Right lobe of liver (tissue), 6 donors: ENCODE measurements at places on chromosomes 7 and 10.

DNA sequence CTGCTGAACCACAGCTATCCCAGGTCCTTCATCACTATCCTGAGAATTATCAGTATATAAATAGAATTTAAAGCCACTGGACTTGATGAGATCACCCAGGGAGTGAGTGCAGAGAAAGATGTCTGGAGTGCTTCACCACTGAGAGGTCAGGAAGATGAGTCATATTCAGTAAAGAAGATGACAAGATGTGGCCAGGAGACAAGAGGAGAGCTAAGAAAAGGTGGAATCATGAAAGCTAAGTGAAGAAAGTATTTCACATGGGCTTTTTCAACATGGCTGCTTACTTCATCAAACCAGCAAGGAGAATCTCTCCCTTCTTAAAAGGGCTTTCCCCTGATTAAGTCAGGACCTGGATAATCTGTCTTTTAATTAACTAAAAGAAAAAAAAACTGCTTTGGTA, 9.1 kb upstream of the PRKAR2B start:
- H3K36me3 ChIP-seq: no peaks in the 10 kb centered on the region
- no peak for DNase-seq
- H3K27me3 ChIP-seq: no peaks in the 10 kb centered on the region
- H3K27ac ChIP-seq: no peak overlapping the region

DNA sequence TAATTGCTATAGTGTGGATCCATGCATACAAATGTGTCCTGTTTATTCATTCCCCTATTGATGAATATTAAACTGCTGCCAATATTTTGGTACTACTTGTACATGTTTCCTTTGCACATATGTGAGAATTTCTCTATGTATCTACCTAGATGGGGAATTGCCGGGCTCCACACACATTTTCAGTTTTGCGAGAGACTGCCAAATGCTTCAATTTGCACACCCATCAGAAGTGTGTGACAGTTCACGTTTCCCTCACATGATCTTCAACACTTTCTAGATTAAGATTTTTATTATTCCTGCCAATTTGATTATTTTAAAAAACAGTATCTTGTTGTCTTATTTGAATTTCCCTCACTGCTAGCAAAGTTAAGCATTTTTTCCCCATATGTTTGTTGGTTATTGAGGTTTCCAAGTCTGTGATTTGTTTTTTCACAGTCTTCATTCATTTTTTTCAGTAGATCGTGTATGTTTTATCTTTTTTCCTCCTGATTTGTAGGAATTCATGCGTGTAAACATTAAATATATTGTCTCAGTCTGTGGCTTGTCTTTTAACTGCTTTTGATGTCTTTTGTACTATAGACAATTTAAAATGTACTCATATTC, 2.4 kb upstream of the KLF14 start:
- H3K27ac ChIP-seq: no peak overlapping the region
- H3K27me3 ChIP-seq: peaks cover 29% of the 10 kb centered on the region
- no peaks in the 10 kb centered on the region for H3K36me3 ChIP-seq
- no peaks in the 10 kb centered on the region for H3K4me1 ChIP-seq
- H3K4me3 ChIP-seq: no peak overlapping the region
- DNase-seq: no peak

- H3K4me1 ChIP-seq: no peaks in the 10 kb centered on the region
- H3K27me3 ChIP-seq: no peaks in the 10 kb centered on the region
- H3K27ac ChIP-seq: no peak overlapping the region
- no peaks in the 10 kb centered on the region for H3K36me3 ChIP-seq
Measured at GRCh38 chr10:1594372-1595241, 142.7 kb downstream of the ADARB2 start.

- peaks cover 7% of the 10 kb centered on the region for H3K36me3 ChIP-seq
- no peaks in the 10 kb centered on the region for H3K4me1 ChIP-seq
- DNase-seq: no peak
- no peak overlapping the region for H3K4me3 ChIP-seq
- no peaks in the 10 kb centered on the region for H3K27me3 ChIP-seq
- no peak overlapping the region for H3K27ac ChIP-seq
Measured at GRCh38 chr10:74133923-74134820, 16.5 kb downstream of the AP3M1 start.

DNA sequence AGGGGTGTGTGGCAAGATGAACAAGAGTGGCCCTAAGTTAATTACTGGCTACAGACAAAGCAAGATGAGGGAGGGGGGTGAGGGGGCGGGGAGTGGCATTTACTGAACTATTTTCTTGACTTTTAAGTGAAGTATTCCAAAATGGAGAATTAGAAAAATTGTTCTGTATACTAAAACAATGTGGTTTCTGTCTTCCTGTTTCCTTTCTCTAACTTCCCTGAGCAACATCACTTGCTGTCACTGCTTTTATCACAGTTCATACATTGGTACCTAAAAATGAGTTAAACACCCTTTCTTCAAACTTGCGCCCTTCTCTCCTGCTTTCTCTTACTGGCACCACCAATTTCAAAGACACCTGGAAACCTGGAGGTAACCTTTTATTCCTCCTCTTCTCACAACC, 21.6 kb downstream of the PDZD8 start:
- no peaks in the 10 kb centered on the region for H3K4me1 ChIP-seq
- no peaks in the 10 kb centered on the region for H3K27me3 ChIP-seq
- no peak for DNase-seq
- no peaks in the 10 kb centered on the region for H3K36me3 ChIP-seq
- H3K27ac ChIP-seq: no peak overlapping the region

GRCh38 chr10:132489053-132489703, 48.4 kb upstream of the INPP5A start:
- H3K4me1 ChIP-seq: no peaks in the 10 kb centered on the region
- peak; percentile 43 for DNase-seq
- no peaks in the 10 kb centered on the region for H3K36me3 ChIP-seq
- H3K27me3 ChIP-seq: no peaks in the 10 kb centered on the region
- no peak overlapping the region for H3K27ac ChIP-seq

DNA sequence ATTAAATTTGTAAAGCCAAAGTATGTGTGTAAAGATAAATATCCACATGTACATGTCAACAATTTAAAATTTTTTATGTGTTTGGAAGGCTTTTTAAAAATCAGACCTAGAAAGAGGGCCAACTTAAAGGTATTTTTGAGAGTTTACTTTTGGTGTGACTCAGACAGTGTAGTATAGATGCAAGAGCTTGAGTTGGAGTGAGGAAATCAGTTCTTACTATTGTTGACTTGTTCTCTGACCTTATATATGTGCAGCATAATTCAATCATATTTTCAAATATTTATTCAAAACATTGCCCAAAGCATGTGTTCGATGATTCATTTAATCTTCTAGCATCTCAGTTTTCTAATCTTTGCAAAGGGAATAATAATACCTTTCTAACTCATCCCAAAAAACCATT, 243.7 kb upstream of the PRKCQ start:
- no peaks in the 10 kb centered on the region for H3K4me1 ChIP-seq
- H3K36me3 ChIP-seq: no peaks in the 10 kb centered on the region
- H3K27ac ChIP-seq: no peak overlapping the region
- no peak overlapping the region for H3K4me3 ChIP-seq
- no peak for DNase-seq

- H3K36me3 ChIP-seq: no peaks in the 10 kb centered on the region
- DNase-seq: no peak
- H3K27ac ChIP-seq: no peak overlapping the region
- H3K4me3 ChIP-seq: no peak overlapping the region
Measured at GRCh38 chr10:15361131-15361530, 10.0 kb downstream of the FAM171A1 start.

DNA sequence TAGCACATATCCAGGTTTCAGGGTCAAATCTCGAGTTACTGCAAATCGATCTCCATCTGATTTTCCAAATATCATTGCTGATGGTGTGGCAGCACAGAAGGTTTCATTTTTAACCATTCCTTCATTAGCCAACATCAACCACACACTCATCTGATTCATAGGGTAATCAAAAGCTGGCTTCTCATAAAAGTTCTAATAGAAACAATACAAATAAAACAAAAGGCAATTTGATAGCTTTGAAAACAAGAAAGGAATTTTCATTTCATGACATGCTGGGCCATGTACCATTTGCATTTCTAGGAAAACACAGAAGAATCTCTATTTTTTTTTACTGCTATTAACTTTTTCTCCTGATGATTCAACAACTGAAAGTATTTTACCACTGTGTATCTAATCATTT, 147.7 kb upstream of the SLC26A5 start:
- no peaks in the 10 kb centered on the region for H3K36me3 ChIP-seq
- H3K4me3 ChIP-seq: no peak overlapping the region
- DNase-seq: no peak

GRCh38 chr7:82566752-82567151, 123.2 kb upstream of the CACNA2D1 start:
- H3K27ac ChIP-seq: no peak overlapping the region
- no peaks in the 10 kb centered on the region for H3K36me3 ChIP-seq
- no peaks in the 10 kb centered on the region for H3K27me3 ChIP-seq

- no peak overlapping the region for H3K27ac ChIP-seq
- H3K27me3 ChIP-seq: no peaks in the 10 kb centered on the region
- DNase-seq: no peak
- no peak overlapping the region for H3K4me3 ChIP-seq
- H3K4me1 ChIP-seq: no peaks in the 10 kb centered on the region
Measured at GRCh38 chr10:121590772-121591171, 7.5 kb downstream of the FGFR2 start.

GRCh38 chr7:53111031-53111430, 75.6 kb downstream of the POM121L12 start:
- no peak for DNase-seq
- no peak overlapping the region for H3K27ac ChIP-seq
- no peak overlapping the region for H3K4me3 ChIP-seq
- no peaks in the 10 kb centered on the region for H3K36me3 ChIP-seq

- H3K36me3 ChIP-seq: no peaks in the 10 kb centered on the region
- no peak for DNase-seq
- H3K27ac ChIP-seq: no peak overlapping the region
- H3K4me3 ChIP-seq: no peak overlapping the region
Measured at GRCh38 chr10:104613406-104613805, 27.7 kb upstream of the SORCS3 start.

GRCh38 chr10:126315494-126316177, 72.6 kb downstream of the ADAM12 start:
- no peak overlapping the region for H3K4me3 ChIP-seq
- DNase-seq: no peak
- H3K27ac ChIP-seq: no peak overlapping the region
- no peaks in the 10 kb centered on the region for H3K27me3 ChIP-seq

DNA sequence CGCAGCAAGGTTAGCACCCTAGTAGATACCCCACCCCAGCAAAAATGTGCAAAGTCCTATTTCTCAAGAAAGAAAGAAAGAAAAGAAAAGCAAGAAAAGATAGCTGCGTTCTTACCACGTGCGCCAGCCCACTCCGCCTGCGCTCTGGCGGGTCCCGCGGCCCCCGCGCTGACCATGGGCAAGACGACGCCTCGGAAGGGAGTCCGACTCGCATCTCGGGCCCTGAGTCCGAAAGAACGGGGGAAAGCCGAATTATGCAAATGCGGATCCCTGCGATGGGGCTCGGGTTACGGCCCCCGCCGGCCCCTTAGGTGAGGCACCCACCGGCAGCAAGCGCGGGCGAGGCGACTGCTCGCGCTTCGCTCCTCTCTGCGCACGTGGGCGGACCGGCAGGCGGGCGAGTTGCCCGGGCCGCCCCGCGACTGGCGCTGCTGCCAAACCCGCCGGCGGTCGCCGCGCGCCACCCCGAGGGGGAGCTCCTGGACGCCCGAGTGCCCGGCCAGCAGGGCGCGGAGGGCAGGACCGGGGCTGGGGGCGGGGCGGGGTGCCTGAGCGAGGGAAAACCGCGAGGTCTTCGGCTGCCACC, 2.4 kb upstream of the EGR2 start:
- H3K27ac ChIP-seq: no peak overlapping the region
- H3K27me3 ChIP-seq: no peaks in the 10 kb centered on the region
- H3K4me1 ChIP-seq: peaks cover 2% of the 10 kb centered on the region
- H3K4me3 ChIP-seq: peak overlapping the region; percentile 74

- no peak overlapping the region for H3K4me3 ChIP-seq
- DNase-seq: no peak
- peaks cover 6% of the 10 kb centered on the region for H3K36me3 ChIP-seq
- H3K4me1 ChIP-seq: no peaks in the 10 kb centered on the region
- H3K27me3 ChIP-seq: no peaks in the 10 kb centered on the region
Measured at GRCh38 chr10:412109-412508, 276.9 kb downstream of the ZMYND11 start.

DNA sequence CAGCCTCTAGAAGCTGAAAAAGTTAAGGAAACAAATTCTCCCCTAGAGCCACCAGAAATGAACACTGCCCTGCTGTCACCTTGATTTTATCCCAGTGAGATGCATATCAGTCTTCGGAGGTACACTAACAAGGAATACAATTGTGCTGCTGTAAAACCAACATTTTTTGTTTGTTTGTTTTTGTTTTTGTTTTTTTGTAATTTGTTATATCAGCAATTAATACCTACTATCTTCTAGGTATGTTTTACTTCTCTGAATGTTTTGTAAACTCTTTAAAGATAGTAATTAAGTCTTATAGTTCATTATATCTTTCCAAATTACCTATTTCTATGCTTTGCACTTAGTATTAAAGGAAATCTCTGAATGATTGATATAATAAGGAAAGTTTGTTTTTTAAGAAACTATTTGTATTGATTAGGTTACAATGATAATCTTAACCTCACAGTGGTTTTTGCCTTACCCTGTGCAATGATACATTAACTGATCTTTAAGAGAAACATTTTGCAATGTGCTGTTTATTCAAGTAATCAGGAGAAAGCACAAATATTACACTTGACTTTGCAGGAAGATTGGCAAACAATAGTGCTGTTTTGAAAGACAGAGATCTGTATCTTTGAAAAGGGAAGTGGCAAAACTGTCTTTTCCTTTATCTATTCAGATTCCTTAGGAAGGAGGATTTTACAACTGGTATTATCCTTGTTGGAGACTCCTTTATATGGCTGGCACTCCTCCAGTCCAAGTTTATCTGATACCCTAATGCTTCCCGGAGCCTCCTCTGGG, 11.3 kb upstream of the HGF start:
- H3K27me3 ChIP-seq: no peaks in the 10 kb centered on the region
- H3K27ac ChIP-seq: no peak overlapping the region
- no peak overlapping the region for H3K4me3 ChIP-seq
- DNase-seq: no peak
